ENCODE measurements at places on chromosomes 6 and 20.

GRCh38 chr6:73566954-73567591 is 46.2 kb upstream of the EEF1A1 start:
- DNase-seq, result no peak

GRCh38 chr6:99879431-99879830 is 114.6 kb downstream of the MCHR2 start:
- no peak for DNase-seq

- no peak for DNase-seq
Observed at GRCh38 chr20:57826666-57827287, 117.0 kb upstream of the PMEPA1 start.

DNA sequence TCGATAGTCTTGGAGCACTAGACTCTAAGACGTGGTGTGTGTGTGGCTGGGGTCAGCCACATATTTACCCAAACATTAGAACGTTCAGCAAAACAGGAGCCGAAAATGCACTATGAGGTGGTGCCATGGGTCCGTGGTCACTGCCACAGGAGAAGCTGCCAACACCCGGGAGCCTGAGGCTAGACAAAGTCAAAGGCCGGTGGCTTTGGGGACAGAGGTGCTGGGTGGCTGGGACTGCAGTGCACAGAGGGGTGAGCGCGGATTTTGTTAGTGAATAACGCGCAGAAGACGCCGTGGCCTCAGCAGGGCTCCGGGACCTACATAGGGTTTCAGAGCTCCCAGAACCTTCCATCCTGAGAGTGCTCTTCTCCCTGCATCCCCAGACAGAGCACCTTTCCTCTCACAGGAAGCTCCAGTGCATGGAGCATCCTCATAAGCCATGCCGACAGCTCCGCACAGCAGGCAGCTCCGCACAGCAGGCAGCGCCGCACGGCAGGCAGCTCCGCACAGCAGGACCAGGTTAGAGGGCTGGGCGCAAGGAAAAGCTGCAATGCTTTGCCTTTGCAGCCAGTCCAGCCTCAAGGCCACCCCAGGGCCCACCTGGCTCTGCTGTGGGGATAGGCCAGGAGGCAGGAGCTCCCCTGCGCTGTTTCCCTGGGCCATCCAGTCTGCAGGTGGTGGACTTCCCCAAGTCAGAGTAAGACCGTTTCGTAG is 304.1 kb downstream of the TAF4 start:
- no peak for DNase-seq

Measured in stimulated activated CD4-positive, alpha-beta T cell treated with anti-CD3 and anti-CD28 coated beads, Interleukin-15, amount 100 ng/mL, for 1 hour (primary cell).